ENCODE measurements at places on chromosomes 1 and 21. TPM values are rescaled to one million over a fixed set of nuclear protein-coding genes. Genes with fewer than 3 reads are reported as not detected.

SPRR4 gene
- not detected for total RNA-seq

RNU1-2 gene
- total RNA-seq, result 15,401 TPM

IL19 gene
- not detected for total RNA-seq

RBP7 gene
- total RNA-seq, result 29.9 TPM

CD5L gene
- total RNA-seq, result 0.38 TPM

PFKFB2 gene
- 28.2 TPM for total RNA-seq

RCC2 gene
- total RNA-seq, result 20.8 TPM

SPRR2E gene
- total RNA-seq, result not detected

S100A10 gene
- 313 TPM for total RNA-seq

LCE1D gene
- total RNA-seq, result not detected

TMEM81 gene
- 1.8 TPM for total RNA-seq

FAM89A gene
- 20.8 TPM for total RNA-seq

GBP3 gene
- 8.2 TPM for total RNA-seq

EFNA4 gene
- total RNA-seq, result 2.5 TPM

AADACL4 gene
- not detected for total RNA-seq

GBP5 gene
- total RNA-seq, result 1.7 TPM

SPRR1B gene
- total RNA-seq, result not detected

SPRR2A gene
- total RNA-seq, result not detected

ETNK2 gene
- 5.3 TPM for total RNA-seq

EFNA3 gene
- 1.4 TPM for total RNA-seq

KIF21B gene
- 1.0 TPM for total RNA-seq

TTLL10 gene
- total RNA-seq, result not detected

Measured in left cardiac atrium (tissue), 4 donors.